ENCODE measurements at places on chromosomes 1 and 21.

- DNase-seq, result no peak
Measured at GRCh38 chr1:63305043-63305442, 17.3 kb upstream of the FOXD3 start.

GRCh38 chr1:64059556-64059955, 143.9 kb upstream of the UBE2U start:
- DNase-seq, result no peak

GRCh38 chr1:234330843-234331215, 42.4 kb upstream of the COA6 start:
- DNase-seq, result no peak

GRCh38 chr1:93414749-93415148, 33.2 kb upstream of the FNBP1L start:
- no peak for DNase-seq

- no peak for DNase-seq
Measured at GRCh38 chr21:15932726-15933125, 202.9 kb downstream of the USP25 start.

DNA sequence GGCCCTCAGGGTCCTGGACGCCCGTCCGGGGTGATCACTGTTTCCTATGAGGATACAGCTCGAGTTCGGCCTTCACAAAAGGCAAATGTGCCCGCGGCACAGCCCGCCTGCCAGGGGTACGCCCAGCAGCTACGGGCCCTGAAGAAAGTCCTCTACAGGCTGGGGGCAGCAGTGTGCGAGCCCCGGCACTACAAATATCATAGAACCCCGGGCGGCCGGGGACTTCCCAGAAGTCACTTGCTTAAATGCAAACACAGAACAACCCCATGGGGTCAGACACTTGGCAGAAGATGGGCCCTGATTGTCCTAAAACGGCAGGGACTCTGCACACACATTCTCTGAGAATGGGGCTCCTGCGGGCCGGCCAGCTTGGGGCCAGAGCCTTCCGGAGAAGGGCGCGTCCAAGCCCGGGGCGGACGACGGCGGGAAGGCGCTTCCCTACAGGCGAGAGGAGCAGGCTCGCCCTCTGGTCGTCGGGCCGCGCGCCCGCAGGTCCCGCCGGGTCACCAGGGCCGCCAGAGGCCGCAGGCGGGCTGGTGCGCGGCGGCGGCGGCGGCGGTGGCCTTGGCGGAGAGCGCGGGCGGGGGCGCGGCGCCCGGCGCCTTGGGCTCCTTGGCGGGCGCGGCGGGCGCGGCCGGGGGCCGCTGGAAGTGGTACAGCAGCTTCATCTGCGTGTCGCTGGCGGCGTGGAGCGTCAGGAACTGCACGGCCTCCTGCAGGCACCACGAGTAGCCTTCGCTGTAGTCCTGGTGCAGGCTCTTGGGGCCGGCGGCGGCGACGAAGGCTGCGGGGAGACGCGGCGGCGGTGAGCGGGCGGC, 888 bp downstream of the HES5 start:
- no peak for DNase-seq

- DNase-seq, result no peak
Measured at GRCh38 chr1:205310976-205311704, 10.4 kb downstream of the NUAK2 start.

- DNase-seq, result no peak
Measured at GRCh38 chr1:181149326-181150125, 61.0 kb downstream of the IER5 start.

GRCh38 chr1:20893931-20894330, 106.8 kb upstream of the HP1BP3 start:
- DNase-seq, result no peak

DNA sequence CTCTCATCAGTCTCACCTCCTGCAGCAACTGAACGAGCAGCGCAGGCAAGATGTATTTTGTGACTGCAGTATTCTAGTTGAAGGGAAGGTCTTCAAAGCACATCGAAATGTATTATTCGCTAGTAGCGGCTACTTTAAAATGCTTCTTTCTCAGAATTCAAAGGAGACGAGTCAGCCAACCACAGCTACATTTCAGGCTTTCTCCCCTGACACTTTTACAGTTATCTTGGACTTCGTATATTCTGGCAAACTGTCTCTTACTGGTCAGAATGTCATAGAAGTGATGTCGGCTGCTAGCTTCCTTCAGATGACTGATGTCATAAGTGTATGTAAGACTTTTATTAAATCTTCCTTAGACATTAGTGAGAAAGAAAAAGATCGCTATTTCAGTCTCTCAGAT, 53.7 kb downstream of the ZBTB8A start:
- no peak for DNase-seq

DNA sequence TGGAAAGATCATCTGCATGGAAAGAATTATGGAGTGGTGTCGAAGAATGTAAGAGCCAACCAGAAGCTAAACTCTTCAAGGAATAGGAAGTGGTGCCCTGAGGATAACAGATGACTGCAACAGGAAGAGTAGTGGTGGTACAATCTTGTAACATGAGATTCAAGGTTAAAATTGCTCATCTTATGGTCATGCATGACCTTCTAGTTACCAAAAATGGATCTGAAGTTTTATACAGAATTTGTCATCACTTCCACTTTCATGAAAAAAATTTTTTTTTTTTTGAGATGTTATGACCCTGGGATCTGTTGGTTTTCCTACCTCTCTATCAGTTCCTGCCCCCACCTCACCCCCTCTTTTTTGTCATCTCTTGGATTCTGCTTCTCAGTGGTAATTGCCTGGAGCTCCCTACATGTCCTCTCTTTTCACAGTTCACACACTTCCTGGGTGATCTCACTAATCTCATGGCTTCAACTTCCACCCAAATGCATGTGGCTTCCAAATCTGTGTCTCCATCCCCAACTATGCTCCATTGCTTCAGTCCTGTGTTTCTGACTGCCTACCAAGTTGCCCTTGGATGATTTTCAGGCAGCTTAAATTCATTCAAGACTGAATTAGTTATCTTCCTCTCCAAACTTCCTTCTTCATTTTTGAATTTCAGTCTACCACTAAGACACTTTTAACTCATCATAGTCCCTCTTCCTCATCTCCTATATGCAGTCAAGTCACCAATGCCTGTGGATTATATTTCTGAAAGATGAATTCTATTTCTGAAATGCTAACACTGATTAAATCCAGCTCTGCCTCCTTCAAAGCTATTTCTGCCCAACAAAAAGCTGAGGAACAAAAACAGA, 48.4 kb downstream of the SLAMF6 start:
- DNase-seq, result no peak

- no peak for DNase-seq
Measured at GRCh38 chr1:36212782-36213181, 11.5 kb upstream of the THRAP3 start.

- no peak for DNase-seq
Measured at GRCh38 chr1:152983743-152984142, at the start of gene SPRR1A. SPRR1A (plus strand) TSS chr1:152984081; CDS start chr1:152985231, 1,150 bp downstream.

DNA sequence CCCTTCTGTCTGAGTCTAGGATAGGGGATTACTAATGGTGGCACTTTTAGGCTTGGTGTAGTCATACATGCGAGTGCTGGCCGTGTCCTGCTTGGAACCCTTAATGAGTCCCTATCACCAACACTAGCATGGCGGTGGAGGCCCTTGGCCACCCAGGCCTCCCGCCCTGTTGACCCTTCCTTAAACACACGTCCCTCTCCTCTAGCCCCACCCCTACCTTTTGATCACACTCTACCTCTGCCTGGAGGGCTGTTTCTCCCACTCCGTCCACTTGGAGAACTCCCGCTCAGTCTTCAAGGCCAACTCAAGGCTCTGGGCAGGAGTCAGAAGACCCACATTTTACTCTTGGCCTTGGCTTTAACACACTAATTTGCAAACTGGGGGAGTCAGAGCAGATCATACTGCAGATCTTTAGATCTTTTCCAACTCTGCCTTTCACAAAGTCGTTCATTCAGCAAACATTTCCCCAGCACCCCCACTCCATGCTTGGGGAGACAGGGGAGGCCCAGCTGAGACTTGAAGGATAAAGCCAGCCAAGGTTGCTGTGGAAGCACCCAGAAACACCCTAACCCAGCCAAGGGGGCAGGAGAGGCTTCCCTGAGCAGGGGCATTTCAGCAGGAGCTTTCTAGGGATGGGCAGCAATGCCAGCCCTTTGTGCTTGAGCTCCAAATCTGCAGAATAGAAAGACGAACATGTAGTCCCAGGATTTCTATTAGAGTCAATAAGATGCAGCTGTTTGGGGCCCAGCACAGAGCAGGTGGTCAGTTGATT, 1.9 kb downstream of the PODN start:
- DNase-seq, result no peak

DNA sequence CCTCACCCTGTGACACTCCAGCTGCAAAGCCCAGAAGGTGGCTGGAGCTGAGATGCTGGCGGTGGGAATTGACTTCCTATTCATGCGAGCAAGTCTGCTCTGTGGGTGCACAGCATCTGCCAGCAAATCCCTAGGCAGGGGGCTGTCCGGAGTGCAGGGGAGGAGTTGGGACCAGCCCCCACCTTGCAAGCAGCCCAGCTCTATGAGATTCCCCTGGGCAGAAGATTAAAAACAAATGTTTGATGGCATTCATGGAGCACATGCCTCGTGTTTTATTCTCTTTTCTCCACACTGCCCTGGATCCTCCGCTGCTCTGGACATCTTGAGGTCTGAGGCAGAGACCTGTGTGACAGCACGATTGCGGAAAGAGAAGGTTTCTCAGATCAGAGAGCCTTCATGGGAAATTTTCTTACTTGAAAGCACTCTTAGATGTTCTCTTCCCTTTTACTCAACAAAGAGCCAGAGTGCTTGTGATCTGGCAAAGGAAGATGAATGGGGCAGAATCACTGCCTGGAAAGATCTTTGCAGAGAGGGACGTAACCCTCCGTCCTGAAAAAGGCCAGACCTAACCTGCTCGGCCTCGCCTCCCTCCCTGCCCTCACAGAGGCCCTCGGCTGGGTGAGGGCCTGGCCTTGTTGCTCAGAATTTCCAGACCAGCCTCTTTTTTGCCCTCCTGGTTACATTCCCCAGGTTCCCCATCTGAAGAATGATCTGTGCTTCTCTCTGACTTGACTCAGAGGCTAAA, 597.1 kb downstream of the KIF26B start:
- no peak for DNase-seq

DNA sequence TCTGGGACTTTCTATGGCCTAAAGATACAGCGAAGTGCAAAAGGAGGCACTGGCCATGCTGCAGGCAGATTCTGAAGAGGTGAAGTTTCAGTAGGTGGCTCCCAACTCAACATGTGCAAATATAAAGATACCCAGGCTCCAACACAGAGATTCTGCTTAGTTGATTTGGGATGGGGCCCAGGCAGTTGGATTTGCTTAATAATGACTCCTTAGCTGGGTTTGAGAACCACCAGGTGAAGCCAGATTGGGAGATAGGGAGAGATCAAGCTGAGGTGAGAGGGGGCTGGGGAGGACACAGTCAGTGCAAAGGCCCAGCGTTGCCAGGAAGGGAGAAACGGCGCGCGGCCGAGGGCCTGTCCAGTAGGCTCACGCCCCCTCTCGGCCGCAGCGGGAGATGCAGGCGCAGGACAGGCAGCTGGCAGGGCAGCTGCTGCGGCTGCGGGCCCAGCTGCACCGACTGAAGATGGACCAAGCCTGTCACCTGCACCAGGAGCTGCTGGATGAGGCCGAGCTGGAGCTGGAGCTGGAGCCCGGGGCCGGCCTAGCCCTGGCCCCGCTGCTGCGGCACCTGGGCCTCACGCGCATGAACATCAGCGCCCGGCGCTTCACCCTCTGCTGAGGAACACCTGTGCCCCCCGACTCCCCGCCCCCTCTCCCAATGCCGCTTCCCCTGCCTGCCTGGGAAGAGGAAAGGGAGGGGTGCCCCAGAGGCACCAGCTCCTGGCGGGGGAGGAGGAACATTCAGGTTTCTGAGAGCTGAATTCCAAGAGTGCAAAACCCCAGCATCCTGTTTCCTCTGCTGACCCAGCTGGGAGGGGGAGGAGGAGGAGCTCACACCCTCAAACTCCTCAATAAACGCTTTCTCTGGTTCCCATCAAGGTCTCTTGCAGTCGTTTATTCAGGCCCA, 1.2 kb downstream of the FAM167B start:
- DNase-seq, result no peak

DNA sequence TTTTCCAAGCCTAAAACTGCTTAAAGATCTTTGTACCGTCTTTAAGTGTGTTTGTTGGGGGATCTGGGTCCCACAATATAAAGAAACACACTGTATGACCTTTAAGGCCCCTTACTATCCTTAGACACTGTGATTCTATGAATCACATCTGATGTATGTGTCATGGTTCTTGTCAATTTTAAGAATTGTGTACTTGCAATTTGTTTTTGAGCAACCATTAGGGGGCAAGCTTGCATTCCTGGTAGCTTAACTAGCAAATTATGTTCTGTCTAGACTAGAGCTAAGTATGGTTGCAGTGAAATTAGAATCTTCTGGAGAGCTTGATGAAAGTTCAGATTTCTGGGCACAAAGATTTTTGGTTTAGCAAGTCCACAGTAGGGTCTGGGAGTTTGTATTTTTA, 219.5 kb downstream of the TPR start:
- no peak for DNase-seq
